NCI-H187 (cell line): ENCODE measurements at places on chromosomes 5 and 9.

DNA sequence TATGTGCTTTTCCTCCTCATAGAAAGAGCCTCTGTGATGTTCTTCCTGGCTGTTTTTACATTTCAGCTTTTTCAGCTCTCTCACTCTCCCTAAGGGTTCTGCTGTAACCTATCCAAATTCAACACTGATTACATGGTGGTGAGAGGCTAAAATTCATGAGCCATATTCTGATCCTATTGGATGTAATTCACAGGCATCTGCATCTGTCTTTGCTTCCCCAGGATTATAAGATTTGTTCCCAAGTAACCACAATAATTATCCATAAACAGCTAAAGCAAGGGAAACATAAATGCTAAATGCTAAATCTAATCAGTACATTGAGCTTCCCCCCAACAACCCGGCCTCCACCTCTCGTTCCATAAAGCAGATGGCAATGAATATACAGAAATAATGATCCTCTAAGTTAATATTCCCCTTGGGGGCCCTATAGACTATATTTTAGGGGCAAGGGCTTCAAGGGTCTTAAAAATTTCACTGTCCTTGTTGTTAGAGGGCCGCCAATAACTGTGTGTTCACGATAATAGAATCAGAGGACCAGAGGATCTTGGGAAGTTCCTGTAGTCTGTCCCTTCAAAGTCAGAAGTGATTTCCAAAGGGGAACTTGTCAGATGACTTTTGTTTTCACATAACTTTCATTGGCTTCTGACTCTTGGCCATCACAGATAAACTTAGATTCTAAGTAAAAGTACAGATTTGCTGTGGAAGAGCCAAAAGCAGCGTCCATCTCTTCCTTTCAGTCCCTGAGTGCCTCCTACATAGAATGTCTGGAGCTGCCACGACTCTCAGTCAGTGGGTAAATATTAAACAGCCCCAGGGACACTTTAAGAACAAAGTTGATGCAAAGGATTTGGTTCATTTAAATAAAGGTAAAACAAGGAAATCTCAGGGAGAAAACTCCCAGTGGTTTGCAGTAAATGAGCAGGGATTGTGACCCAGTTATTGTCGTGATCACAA is 125.6 kb downstream of the ALDH1A1 start:
- no peak for DNase-seq

GRCh38 chr9:132367613-132368313 is 13.0 kb upstream of the SETX start:
- DNase-seq: no peak

DNA sequence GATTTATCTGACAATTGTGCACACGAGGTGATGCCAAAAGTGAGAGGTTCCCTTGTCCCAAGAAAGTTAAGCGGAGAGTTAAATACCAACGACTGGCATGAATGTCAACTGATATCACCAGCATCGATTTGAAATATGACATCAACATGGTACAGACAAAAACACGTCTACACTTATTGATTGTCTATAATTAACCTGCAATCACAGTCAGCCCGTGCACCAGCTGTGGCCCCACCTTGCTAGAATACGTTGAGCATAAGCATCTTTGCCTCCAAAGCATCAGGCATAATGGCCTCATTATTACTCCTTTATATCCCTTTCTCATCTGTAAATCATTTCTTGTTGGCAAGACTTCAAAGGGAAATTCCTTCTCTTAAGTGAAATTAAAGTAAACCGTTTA is 625.4 kb downstream of the IRX1 start:
- DNase-seq: no peak

- DNase-seq: no peak
Measured at GRCh38 chr5:160537116-160537515, 115.5 kb downstream of the PTTG1 start.

DNA sequence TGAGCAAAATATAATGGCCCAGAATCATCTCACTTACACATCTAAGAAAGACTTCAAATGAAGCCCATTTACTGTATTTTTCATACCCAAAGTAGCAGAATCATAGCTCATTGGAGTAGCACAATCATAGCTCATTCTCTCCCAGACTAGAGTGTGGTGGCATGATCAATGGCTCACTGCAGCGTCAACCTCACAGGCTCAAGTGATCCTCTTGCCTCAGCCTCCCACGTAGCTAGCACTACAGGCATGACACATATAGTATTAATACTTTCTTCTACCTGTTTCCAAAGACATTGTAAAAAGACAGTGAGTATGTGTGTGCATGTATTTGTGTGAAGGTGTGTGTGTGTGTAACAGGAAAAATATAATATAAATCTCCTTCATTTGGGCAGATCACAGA is 1247.9 kb upstream of the ACO1 start:
- no peak for DNase-seq

GRCh38 chr9:116506685-116507084 is 180.4 kb upstream of the TRIM32 start:
- no peak for DNase-seq

DNA sequence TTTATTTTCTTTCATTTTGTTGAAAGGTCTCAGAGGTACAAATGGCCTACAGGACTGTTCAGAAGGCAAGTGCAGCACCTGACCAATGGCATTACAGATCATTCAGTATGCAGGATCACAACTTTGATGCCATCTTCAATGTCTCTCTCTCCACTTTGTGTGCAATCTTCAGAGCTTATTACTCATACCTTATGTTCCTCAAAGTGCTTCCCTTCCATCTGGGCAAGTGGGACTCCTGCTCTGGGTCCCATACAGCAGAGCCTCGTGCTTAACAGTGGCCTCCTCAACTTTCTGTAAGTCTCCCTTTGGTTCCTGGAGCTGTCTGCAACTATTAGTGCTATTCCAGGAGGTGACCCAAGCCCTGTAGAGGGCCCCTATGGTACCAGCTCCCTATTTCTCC is 358.4 kb upstream of the RPS23 start:
- no peak for DNase-seq

GRCh38 chr5:22242532-22242931 is 610.6 kb downstream of the CDH12 start:
- DNase-seq: no peak

DNA sequence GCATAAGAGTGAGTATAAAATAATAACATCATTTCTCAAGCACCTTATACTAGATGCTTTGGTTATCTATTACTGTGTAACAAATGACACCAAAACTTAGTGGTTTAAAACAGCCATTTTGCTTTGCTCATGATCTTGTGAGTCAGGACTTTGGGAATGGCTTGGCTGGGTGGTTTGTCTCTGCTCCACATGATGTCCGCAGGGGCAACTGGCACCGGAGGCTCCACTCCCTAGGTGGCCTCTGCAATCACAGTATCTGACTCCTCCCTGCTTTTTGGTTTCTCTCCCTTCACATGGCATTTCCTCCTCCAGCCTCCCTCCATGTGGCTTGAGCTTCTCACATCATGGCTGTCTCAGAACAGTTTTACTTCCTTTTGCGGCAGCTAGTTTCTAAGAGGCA is 259.5 kb downstream of the GAS1 start:
- no peak for DNase-seq

- no peak for DNase-seq
Measured at GRCh38 chr9:17272536-17272935, 137.7 kb downstream of the CNTLN start.

- no peak for DNase-seq
Measured at GRCh38 chr9:18829873-18830272, 203.1 kb downstream of the SAXO1 start.

GRCh38 chr5:449151-449550 is 6.2 kb downstream of the EXOC3 start:
- no peak for DNase-seq

DNA sequence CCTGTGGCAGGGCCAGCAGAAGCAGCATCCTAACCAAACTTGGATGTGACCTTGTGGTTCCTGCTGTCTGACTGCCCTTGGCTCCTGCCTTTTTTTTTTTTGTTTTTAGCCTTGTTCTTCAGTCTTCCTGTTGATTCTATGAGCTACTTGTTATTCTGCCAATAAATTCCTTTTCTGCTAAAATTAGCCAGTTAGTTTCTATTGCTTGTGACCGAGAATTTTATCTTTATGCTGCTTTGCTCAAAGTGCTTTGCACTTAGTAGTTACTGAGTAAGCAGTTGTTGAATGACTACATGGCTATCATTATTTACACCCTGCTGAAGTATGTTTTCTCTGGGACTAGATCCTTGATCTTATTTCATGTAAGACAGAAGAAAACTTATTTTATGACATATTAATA is 20.8 kb upstream of the ATG10 start:
- DNase-seq: no peak

DNA sequence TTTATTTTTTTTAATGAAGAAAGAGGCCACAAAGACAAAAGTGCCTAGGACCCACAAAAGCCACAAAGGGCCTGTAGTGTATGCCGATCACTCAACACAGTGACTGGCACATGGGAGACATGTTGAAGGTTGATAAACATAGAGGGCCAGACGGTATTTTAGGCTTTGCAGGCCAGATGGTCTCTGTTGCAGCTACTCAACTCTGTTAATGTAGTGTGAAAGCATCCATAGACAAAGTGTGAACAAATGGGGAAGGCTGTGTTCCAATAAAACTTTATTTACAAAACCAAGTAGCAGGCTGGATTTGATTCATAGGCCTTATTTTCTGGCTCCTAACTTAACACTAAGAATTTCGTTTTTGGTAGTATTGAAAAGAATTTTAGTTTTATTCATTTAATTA is 139.9 kb downstream of the SGCD start:
- no peak for DNase-seq

DNA sequence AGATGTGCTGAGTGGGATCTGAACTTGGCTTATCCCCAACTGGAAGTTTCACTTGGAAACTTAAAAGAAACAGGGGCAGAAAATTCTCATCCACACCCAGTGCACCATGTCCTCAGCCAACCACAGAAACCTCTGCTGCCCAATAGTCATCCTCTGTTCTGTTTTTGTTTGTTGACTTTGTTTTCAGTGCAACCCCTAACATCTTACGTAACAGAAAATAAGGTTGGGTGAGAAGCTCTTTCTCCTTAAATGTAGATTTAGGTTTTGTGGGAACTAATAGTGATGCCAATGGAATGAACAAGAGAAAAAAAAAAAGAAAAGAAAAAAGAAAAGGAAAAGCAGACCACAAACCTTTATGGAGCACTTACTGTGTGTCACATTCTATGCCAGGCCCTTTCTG is 262.8 kb downstream of the PAPPA start:
- DNase-seq: no peak

- no peak for DNase-seq
Measured at GRCh38 chr5:153209687-153210086, 280.8 kb upstream of the GRIA1 start.

DNA sequence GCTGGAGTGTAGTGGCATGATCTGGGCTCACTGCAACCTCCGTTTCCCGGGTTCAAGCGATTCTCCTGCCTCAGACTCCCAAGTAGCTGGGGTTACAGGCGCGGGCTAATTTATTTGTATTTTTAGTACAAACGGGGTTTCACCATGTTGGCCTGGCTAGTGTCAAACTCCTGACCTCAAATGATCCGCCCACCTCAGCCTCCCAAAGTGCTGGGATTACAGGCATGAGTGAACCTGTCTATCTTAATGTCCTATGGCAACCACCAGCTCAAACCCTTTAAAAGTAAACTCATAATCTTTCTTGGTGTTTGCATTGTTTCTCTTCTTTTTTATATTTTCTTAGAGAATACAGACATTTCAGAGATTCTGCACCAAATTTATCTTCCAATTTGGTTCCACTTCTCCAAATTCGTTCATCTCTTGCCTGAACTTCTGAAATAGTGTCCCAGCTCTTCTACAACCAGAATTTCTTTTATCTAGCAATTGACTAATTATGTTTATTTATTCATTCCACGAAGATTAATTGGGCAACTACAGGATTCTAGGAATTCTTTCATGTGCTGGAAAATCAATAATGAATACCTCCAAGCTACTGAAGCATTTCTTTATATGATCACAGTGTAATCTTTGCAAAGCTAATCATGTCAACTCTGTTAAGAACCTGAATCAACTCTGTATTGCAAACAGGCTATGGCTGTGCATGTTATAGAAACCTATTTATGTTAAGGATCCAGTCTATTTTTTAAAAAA is 60.0 kb upstream of the TYRP1 start:
- no peak for DNase-seq
